ENCODE measurements at places on chromosomes 1 and 21. TPM values are rescaled to one million over a fixed set of nuclear protein-coding genes. Genes with fewer than 3 reads are reported as not detected.

MIXL1 gene
- 0.22 TPM for total RNA-seq

PGLYRP4 gene
- total RNA-seq: not detected

SPRR1A gene
- not detected for total RNA-seq

CRNN gene
- not detected for total RNA-seq

S100A7A gene
- total RNA-seq: not detected

HMGB4 gene
- not detected for total RNA-seq

OR14K1 gene
- not detected for total RNA-seq

TMEM240 gene
- total RNA-seq: 12.3 TPM

RGS7 gene
- 9.5 TPM for total RNA-seq

S100A16 gene
- total RNA-seq: 46.0 TPM

FMO1 gene
- total RNA-seq: 47.1 TPM

MRPL24 gene
- total RNA-seq: 22.9 TPM

GPR25 gene
- total RNA-seq: not detected

RNF19B gene
- 13.6 TPM for total RNA-seq

GBP6 gene
- 0.22 TPM for total RNA-seq

CCDC30 gene
- 12.0 TPM for total RNA-seq

LEMD1 gene
- 2.4 TPM for total RNA-seq

GRCh38 chr1:221801251-221801661 lies 59.4 kb upstream of the DUSP10 start:
- DNase-seq: no peak

DNA sequence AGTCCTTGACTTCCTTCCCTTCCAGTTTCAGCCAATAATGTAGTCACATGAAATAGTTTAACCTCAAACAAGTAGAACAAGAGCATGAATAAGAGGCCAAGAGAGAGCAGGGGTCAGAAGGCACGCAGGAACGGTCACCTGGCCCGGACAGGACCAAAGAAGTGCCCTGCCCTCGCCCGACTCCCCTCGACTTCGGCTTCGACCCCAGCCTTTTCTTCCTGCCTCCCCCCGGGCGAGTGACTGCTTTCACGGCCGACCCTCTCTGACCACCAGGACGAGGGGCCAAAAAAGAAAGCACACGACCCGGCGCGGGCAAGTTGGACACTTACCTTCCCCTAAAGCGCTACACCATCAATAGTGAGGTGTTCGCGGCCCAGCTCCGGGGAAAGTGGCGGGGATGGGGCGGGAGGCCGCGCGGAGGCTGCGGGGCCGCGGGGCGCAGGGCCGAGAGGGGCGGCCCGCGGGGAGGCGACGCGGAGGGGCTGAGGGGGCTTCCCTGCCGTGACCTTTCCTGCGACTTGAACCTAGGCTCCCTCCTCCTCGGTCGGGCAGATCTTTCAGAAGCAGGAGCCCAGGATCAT lies 519 bp downstream of the RERE start:
- DNase-seq: no peak

DNA sequence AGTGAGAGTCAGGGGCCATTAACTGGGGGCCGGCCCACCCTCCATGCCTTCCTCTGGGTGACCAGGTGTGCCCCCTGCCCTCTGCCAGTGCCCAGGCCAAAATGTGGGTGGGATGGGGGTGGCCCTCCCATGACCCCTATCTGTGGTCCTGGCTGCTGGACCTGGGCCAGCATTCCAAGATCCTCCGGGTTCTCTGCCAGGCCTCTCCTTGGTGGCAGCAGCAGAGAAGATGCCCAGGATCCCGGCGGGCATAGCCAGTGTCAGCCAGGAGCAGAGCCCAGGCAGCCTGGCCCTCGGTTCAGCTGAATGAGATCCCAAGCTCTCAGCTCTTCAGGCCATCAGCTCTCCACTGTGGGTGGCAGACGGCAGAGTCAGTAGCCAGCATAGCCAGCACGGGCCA lies 31.3 kb upstream of the ACTRT2 start:
- no peak for DNase-seq

DNA sequence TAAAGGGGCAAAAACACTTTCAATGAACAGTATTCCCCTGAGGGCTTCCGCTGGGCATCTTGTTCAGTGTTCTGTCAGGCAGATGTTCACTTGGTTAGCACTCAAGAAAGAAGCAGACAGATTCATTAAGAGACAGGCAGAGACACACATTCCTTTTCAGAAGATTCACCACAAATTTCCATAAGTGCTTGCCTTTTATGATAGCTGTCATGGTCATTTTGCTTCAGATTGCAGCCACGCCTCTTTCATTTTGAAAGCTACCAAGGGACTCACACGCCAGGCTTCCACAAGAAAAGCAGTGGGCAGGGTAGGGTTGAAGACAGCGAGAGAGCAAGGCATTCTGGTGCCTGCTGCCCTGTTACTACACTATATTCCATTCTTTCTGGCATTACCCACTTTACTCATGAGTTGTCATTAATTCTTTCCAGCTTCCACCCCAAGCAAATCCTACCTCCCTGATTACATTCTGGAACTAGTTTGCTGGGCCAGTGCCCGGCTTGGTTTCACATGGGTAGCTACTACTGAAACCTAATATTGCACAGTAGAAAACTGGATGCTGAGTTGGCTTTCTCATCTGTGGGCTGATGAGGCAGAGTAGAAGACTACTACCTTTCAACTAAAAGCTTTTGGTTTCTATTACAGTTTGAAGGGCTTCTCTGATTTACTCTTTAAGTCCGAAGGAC lies 91.2 kb upstream of the COL24A1 start:
- no peak for DNase-seq

GRCh38 chr21:41605178-41605933 lies 97.4 kb upstream of the TMPRSS2 start:
- no peak for DNase-seq

- DNase-seq: no peak
Measured at GRCh38 chr1:210482945-210483617, 154.4 kb downstream of the HHAT start.

DNA sequence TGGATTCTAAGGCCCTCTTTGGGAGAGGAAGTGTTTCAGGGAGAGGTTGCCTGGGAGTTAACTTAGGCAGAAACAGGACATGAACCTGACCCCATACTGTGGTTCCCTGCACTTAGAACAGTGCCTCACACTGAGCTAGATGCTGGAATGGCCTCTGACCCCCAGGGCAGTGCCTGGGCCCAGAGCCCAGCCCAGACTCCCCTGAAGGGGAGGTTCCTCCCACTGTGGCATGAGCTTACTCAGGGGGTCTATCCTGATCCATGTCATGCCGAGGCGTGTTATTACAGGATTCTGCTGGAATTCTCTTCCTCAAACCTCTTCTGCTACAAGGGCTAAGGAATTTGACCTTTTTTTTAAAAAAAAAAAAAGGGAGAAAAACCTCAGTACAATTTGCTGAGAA lies 72.2 kb downstream of the MRPL37 start:
- DNase-seq: no peak

DNA sequence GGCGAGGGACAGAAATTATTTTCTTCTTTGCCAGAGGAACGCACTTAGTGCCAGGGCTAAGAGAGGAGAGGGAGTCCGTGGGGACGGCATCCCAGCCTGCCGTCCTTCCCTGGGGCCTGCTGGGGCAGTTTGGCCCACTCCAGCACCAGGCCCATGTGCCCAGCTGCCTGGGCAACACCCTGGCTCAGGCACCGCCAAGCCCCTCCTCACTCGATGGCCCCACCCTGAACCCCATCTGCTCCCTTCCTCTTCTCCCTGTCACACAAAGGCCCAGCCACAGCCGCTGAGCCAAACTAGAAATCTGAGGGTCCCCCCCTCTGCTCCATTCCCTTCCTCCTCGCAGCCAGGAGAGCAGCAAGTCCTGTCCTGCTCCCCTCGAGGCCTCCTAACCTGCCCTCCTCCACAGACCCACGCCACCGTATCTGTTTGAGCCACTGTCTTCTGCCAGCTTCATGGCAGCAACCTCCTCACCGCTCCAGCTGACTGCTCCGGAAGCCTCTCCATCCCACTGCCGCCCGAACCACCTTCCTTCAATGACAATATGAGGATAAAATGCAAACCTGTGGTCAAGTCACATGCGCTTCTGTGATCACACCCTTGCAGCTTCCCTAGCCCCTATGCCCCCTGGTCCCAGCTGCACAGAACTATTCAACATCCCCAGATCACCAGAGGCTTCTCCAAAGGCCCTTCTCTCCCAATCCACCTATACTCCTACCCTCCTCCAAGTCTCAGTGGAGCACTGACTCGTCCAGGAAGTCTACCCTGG lies 8.4 kb upstream of the TNNI1 start:
- no peak for DNase-seq

DNA sequence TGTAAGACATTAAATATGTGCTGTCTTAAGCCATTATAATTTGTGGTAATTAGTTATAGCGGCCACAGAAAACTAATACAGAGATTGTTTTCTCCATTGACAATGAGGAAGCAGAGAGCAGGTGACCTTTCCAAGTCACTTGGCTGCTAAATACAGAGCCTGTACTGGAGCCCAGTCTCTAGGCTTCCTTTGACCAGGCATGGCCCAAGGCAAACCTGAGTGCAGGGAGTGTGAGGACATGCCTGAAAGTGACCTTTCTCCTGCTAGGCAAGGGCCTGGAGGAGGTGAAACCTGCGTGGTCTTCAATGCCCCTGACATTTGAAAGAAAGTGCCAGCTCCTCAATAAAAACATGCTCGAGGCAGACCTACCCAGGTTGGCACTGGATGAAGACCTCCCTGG lies 12.5 kb upstream of the CHI3L1 start:
- DNase-seq: no peak

GRCh38 chr1:192615055-192615454 lies 20.9 kb upstream of the RGS13 start:
- DNase-seq: no peak

DNA sequence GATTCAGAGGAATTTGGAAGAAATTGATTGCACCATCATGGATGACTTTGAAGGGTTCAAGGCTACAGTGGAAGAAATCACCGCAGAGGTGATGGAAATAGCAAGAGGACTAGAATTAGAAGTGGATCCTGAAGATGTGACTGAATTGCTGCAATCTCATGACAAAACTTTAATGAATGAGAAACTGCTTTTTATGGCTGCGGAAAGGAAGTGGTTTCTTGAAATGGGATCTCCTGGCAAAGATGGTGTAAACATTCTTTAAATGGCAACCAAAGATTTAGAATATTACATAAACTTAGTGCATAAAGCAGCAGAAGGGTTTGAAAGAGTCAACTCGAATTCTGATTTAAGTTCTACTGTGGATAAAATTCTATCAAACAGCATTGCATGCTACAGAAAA lies 698.6 kb downstream of the PLA2G4A start:
- no peak for DNase-seq

- DNase-seq: no peak
Measured at GRCh38 chr1:29506678-29507225, 270.4 kb downstream of the PTPRU start.

DNA sequence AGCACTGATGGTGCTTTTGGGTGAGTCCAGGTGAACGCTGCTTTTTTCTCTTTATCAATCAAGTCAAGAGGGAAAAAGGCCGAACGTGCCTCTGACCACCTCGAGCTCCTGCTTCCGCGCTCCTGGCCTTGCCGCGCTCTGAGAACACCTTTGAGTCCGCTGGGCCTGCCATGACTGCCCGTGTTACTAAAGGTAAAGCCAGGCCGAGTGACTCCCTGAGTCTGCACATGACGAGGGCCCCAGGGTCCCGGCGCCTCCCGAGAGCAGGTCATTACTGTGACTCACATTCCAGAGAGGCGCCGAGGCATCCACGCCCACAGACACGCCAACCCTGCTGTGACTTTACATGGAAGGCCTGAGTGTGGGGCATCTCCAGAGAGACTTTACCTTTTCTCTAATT lies 11.1 kb downstream of the POFUT2 start:
- DNase-seq: no peak

- DNase-seq: no peak
Measured at GRCh38 chr1:15154480-15155036, 1.0 kb downstream of the TMEM51 start.

GRCh38 chr1:223487887-223488259 lies 94.7 kb downstream of the CCDC185 start:
- no peak for DNase-seq

Data from spinal cord (tissue), 10 donors.